ENCODE measurements at places on chromosomes 3 and 15.

GRCh38 chr3:49119439-49119838, 1.2 kb downstream of the USP19 start:
- DNase-seq = no peak

GRCh38 chr15:76501726-76502125, 165.2 kb downstream of the ISL2 start:
- DNase-seq = no peak

GRCh38 chr3:58200121-58200709, 10.6 kb downstream of the DNASE1L3 start:
- DNase-seq = no peak

- no peak for DNase-seq
These were observed 37.8 kb upstream of the RORA start for GRCh38 chr15:61266921-61267320.

DNA sequence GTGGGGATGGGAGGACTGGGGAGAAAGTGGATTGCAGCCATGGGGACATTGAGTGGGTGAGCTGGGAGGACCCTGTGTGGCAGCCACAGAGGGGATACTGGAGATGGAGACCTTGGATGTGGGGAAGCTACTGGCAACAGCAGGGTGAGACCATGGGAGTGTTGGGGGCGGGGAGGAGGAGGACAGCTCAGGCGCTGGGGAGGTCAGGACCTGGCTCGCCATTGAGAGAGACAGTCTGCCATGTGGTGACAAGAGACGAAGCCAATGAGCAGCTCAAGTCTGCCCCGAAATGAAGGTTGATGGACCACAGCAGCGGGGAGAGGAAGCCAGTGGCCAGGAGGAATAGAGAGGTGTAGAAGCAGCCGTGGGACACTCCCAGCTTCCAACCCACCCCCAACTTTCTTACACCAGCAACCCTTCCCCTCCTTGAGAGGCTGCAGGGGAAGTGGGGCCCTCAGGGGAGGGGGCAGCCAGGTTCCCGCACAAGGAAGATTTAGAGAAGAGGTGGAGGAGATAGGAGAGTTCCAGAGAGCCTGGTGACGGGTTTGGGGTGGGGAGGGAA, 118.1 kb downstream of the ASB7 start:
- no peak for DNase-seq

DNA sequence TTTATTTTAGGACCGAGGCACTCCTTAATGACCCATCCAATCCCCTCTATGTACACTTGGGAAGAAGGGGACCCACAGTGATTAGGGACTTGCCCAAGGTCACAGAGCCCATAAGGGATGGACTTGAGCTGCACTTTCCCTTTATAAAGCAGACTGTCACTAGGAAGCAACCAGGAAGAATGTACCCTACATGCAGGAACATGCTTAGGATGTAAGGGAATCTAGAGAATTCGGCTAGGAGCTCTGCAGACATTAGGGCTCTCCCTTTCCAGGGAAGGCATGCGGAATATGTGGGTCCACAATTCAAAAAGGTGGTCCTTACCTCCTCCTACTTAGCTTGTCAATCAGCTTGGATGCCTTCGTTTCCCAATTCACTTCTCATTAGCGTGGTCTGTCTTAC, 78.7 kb downstream of the TMEM266 start:
- DNase-seq = no peak

DNA sequence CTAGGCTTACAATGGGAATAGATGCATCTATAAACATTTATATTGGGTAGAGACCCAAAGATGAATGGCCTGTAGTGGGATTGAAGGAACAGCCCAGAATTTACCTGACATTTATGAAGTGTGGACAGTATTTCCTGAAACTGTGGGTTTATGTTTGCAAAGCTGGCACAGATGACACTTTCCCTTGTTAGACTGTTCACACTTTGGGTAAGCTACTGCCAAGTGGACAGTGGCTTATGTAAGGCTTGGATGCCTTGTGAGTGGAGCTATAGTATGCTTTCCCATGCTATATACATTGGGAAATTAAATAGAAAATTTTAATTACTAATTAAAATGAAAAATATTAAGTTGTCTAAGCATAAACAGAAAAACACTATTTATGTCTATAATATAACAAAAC, 48.5 kb downstream of the STARD9 start:
- no peak for DNase-seq

DNA sequence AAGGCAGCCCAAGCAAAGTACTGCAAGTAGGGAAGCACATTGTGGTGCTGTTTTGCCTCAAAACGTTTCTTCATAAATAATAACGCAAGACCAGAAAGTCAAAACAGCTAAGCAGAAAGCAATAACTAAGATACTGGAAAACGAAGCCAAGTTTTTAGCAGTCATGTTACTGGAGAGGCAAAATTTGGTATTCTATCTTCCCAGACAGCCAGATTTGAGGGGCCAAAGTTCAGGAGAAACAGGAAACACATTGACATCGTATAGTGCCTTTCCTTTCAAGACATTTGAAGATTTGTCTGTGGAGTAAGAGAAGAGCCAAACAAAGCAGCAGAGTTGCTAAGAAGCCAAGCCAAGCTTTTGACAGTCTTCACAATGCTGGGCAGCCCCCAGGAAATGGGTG, 843.6 kb upstream of the NECTIN3 start:
- no peak for DNase-seq

DNA sequence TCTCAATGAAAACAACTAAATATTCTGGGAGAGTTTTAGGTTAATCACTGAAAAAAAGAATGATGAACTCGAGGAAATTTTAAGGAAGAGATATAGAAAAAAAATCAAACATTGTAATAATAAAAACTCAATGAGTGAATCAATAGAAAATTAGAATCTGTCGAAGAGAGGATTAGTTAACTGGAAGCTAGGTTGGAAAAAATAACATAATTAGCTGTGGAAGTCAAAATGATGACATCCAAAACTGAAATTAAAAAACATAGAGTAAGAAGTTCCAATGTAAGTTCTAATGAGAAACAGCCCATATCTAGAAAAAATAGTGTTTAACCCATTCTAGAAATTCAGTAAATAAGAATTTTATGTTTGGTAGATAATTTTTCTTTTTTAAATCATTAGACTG, 299.3 kb upstream of the RARB start:
- no peak for DNase-seq

GRCh38 chr3:54427941-54428871, 305.9 kb downstream of the CACNA2D3 start:
- DNase-seq = no peak

GRCh38 chr3:109346770-109347295, 9.5 kb upstream of the DPPA4 start:
- no peak for DNase-seq

- DNase-seq = no peak
These were observed 388.2 kb upstream of the AGTR1 start for GRCh38 chr3:148309390-148310035.

GRCh38 chr15:67244971-67245478, 9.4 kb downstream of the AAGAB start:
- DNase-seq = no peak

DNA sequence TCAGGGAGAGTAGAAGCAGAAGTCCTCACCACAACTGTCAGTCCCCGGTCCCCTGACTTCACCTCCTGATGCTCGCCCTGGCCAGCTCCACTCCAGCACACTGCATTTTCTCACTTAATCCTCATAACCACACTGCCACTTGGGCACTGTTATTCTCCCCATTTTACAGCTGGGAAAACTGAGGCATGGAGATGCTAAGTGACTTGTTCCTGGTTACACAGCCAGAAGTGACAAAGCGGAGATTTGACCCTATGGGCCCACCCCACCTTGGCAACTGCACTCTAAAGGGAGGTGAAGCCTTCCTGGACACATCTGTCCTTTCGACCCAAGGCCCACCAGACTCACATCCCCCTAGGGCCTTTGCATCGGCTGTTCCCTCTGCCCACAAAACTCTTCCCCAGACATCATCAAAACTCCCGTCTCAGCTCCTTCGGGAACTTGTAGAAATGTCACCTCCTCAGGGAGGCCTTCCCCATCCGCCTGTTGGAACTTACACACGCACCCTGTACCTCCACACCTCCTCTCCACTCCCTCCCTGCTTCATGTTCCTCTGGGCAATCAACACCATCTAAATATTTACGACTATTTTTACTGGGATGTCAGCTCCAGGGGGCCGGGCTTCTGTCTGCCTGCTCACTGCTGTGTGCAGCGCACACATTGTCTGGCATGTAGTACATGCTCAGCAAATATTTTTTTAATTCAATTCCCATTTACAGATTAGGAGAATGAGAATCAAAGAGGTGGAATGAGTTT, 3.1 kb downstream of the GRIP2 start:
- no peak for DNase-seq

- peak; percentile 65 for DNase-seq
These were observed 202.0 kb downstream of the AKAP13 start for GRCh38 chr15:85582131-85583079.

DNA sequence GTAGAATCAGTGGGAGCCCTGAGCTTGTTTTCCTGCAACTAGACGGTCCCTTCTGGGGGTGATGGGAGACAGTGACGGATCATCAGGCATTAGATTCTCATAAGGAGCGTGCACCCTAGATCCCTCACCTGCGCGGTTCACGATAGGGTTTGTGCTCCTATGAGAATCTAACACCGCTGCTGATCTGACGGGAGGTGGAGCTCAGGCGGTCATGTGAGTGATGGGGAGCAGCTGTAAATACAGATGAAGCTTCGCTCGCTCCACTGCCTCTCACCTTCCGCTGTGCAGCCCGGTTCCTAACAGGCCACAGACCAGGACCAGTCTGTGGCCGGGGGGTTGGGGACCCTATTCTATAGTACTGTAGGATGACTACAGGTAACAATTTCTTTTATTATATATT, 154.7 kb downstream of the CHSY1 start:
- no peak for DNase-seq

DNA sequence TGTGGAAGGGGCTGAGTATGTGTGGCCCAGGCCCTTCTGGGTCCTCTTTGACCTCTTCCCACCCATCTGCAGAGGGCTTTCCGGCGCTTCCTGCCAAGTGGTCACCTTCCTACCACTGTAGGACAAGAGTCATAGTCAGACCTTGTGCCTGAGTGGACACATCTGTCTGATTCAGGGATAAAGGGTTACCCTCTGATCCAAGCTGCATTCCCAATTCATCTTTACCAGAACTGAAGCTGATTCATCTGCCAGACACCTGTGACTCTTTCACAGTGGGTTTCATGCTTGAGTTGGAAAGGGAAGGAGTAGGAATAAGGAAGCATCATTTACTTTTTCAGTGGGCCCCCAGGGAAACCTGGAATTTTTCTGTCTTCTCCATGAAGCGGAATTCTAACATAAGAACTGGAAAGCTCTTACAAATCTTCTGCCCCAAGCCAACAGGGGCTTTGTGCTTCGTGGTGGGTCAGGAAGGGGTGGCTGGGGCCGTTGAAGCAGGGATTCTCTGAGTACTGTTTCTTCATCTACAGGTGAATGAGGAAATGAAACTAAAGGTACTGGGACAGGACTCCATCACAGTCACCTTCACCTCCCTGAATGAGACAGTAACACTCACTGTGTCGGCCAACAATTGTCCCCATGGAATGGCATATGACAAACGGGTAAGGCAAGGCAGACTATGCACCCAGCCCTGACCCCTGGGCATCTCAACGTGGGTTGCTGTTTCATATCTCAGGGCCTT, 46.4 kb downstream of the C3orf20 start:
- DNase-seq = no peak

- DNase-seq = no peak
These were observed 40.4 kb downstream of the IQCB1 start for GRCh38 chr3:121794264-121794983.

- DNase-seq = no peak
These were observed 215.0 kb upstream of the THBS1 start for GRCh38 chr15:39365873-39366272.

GRCh38 chr3:33174711-33175414, 43.7 kb downstream of the SUSD5 start:
- no peak for DNase-seq

GRCh38 chr3:152173627-152174026, 95.1 kb upstream of the MBNL1 start:
- no peak for DNase-seq

- DNase-seq = no peak
These were observed 3.5 kb downstream of the CHD2 start for GRCh38 chr15:92903631-92903965.

GRCh38 chr3:123749711-123750110, 134.4 kb downstream of the MYLK start:
- DNase-seq = no peak

DNA sequence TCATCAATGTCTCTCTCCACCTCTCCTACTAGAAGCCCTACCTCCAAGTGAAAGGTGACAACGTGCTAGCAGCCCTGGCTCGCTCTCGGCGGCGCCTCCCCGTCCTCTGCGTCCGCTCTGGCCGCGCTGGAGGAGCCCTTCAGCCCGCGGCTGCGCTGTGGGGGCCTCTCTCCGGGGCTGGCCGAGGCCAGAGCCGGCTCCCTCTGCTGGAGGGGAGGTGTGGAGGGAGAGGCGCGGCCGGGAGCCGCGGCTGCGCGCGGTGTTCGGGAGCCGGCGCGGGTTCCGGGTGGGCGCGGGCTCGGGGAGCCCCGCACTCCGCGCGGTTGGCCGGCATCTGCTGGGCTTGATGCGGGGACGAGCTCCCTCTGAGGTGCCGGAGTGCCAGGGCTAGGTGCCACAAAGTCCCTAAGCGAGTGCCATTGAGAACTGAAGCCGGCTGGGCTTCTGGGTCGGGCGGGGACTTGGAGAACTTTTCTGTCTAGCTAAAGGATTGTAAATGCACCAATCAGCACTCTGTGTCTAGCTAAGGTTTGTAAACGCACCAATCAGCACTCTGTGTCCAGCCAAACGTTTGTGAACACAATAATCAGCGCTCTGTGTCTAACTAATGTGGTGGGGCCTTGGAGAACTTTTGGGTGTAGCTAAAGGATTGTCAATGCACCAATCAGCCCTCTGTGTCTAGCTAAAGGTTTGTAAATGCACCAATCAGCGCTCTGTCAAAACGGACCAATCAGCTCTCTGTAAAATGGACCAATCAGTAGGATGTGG, 84.8 kb upstream of the ARRDC4 start:
- no peak for DNase-seq

DNA sequence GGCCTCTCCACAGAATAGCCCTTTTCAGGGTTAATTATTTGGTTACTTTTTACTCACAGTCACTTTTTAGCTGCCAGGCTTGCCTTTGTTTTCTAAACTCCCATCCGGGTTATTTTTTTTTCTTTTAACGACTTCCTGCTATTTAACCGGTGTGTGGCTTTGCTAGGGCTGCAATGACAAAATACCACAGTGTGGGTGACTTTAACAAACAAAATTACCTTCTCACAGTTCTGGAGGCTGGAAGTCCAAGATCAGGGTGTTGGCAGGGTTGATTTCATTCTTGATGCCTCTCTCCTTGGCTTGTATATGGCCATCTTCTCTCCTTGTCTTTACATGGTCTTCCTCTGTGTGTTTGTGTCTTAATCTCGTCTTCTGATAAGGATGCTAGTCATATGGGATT, 91.5 kb downstream of the IL1RAP start:
- DNase-seq = no peak

DNA sequence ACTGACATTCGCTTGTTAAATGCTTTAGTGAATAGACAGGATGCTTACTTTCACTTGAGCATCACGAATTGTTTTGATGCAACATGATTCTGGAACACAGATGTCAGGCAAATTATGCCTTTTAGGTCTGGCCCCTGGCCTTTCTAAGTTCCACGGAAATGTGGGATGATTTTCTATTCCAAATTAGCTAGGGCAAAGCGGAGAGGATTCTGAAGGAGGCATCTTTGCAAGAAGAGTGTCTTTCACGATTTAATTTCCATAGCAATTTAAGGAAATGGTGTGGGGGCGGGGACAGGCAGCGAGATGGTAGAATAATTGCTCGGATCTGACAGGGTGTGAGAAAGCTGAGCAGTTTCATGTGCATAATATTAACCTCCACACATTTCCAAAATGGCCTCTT, 238.5 kb upstream of the KCNMB2 start:
- DNase-seq = no peak

Data from CD4-positive, alpha-beta T cell treated with Interferon gamma for 1 hour (primary cell).